ENCODE measurements at places on chromosomes 11 and 22. TPM values are rescaled to one million over a fixed set of nuclear protein-coding genes. Genes with fewer than 3 reads are reported as not detected.

UCP3 gene
- 5.6 TPM for total RNA-seq

CD3G gene
- 196 TPM for total RNA-seq

- no peak for DNase-seq
Observed at GRCh38 chr11:95304777-95305176, 73.8 kb upstream of the SESN3 start.

DNA sequence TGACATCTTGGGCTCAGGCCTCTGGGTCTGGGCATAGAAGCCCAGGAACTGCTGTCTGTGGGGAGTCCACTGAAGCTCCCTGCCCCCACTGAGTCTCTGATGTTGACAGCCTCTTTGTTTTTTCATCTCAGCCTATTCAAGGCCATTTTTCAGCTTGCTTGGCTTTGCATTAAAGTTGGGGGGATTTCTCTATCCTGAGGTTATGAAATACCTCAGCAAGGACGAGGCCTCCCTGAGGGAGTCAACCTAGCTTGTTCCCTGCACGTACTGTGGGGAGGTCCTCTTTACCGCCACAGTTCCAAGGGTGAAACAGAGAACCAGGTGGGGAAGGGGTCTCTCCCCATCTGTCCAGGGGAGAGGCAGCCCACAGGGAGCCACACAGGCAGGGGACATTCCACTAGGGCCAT, 8.4 kb downstream of the KCNQ1OT1 start:
- DNase-seq = no peak

DNA sequence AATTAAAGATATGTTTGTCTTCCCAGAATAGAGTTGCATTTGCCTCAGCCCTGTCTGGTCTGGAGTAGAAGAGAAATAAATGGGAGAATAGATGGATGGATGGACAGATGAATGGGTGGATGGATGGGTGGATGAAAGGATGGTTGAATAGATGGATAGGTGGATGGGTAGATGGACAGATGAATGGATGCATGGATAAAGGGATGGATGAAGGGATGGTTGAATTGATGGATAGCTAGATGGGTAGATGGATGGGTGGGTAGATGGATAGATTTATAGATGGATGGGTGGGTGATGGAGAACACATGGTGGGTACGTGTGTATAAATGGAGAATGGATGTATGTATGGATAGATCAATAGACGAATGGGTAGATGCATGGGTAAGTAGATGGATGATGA, 8.5 kb downstream of the CRYBB1 start:
- no peak for DNase-seq
